NCI-H460 (cell line): ENCODE measurements at places on chromosomes 13 and 19. TPM values are rescaled to one million over a fixed set of nuclear protein-coding genes. Genes with fewer than 3 reads are reported as not detected.

DNA sequence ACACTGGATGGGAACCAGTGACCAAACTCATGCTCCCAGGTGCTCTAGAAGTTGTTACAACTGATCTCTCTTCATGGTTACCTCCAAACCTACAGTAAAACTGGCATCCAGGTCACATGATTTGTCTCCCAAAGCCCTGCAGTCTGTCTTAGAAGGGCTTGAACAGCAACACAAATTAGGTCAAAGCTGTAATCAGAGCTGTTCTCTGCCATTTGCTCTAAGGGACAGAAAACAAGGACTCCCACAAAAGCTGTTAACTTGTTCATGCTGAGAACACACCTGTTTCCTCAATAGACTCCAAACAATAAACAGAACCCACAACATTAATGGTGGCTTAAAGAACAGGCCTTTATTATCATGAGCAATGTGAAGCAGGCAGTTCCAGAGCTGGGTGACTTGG lies 8.0 kb downstream of the ZNF671 start:
- DNase-seq, result no peak

GRCh38 chr13:58056426-58056825 lies 424.9 kb downstream of the PCDH17 start:
- DNase-seq, result no peak

DNA sequence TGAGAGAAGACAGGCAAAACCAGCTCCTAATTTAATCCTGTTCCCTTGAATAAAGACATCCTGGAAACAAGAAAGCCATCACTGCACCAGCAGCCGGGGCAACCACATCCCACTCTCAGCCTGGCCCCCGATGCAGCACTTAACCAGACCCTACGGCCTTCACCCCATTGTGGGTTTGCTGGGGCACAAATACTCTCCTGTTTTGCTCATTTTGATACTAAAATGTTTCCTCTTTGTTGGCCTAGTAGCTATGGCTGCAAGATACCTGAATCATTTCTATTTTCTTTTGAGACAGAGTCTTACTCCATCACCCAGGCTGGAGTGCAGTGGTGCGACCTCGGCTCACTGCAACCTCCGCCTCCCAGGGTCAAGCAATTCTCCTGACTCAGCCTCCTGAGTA lies 28.4 kb downstream of the ANKRD27 start:
- DNase-seq, result no peak

The SOX21 gene
- total RNA-seq, result 0.09 TPM in 1 of 2 replicates, not detected in the other

The PSG2 gene
- not detected in 2 replicates for total RNA-seq

DNA sequence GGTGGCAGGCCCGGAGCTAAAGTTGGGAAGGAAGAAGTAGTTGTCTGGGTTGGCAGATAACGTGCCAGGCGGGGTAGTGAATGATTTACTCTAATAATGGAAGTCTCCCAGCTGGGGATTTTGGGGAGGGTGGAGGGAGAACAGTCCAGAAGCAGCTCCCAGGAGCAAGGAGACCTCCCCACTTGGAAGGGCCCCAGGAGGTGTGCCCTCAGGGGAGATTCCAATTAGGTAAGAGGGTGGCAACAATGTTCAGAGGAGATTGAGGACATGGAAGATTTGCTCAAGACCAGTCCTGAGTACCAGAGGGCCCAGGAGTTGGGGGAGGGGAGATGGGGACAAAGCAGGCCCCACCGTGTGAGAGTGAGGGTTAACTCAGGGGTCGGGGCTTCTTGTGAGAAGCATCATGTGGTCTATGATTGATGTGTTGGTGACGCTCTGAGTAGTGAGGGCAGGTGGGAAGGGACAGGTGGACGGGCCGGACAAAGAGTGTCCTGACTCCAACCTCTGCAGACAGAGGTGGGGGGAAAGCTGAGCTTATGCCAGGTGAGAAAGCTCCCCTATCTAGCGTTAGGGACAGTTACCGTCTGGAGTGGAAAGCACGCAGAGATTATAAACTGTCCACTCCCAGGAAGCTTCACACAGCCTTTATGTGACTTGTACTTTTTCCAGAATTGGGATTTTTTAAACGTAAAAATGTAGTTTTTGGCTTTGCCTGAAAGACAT lies 3.5 kb downstream of the SPINT2 start:
- DNase-seq, result no peak

The CPT1C gene
- total RNA-seq, result 1.7 and 2.2 TPM in 2 replicates

The ZNF433 gene
- not detected in 2 replicates for total RNA-seq

DNA sequence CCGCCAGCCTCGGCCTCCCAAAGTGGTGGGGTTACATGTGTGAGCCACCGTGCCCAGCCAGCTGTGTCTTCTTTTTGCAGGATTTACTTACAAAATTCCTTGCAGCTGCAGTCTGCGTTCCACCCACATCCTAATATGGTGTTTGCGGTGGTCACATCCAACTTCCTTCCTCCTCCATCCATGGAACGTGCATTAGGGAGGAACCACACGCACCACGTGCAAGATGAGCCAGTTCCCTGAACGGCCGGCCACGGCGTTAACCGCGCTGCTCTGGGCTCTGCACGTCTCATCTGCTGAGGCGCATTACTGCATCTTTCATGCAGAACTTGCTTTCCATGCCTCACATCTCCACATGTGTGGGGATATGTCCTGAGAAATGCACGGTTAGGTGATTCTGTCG lies 13.0 kb upstream of the SIGLEC11 start:
- no peak for DNase-seq

GRCh38 chr19:13146763-13147563 lies 3.2 kb downstream of the STX10 start:
- DNase-seq, result no peak

- no peak for DNase-seq
These were observed 100.4 kb downstream of the GPR12 start for GRCh38 chr13:26660185-26660584.

- DNase-seq, result no peak
These were observed 17.1 kb downstream of the SIAH3 start for GRCh38 chr13:45834411-45834994.

The BST2 gene
- 0.52 TPM in 1 of 2 replicates, not detected in the other for total RNA-seq

- DNase-seq, result peak; percentile 82
These were observed at the start of gene U2AF2 for GRCh38 chr19:55654868-55655647. Gene U2AF2, plus strand, starts transcription at chr19:55655035. Its CDS starts 70 bp downstream, at chr19:55655105.

GRCh38 chr13:63853816-63854215 lies 2438.2 kb upstream of the PCDH20 start:
- no peak for DNase-seq

- DNase-seq, result no peak
These were observed 364.6 kb upstream of the SPRY2 start for GRCh38 chr13:80705371-80706163.

DNA sequence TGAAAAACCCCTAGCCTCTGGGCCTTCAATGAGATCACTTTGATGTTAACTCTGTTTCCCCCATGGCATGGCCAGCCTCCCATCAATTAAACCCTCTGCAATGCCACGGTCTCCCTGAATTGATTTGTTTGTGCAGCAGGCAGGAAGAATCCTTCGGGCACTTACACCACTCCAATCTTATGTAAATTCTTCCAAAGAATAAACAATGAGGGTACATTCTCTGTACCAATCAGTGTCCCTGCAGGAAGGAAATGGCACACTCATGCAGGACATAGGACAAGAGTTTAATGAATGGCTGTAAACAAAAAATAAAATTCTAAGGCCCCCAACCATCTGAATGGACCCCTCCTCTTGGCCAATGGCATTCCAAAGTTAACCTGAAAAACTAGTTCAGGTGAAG lies 22.2 kb downstream of the SCGB2B2 start:
- DNase-seq, result no peak

- DNase-seq, result no peak
These were observed 3.7 kb upstream of the RASL11A start for GRCh38 chr13:27266917-27267316.

The PTH2 gene
- not detected in 2 replicates for total RNA-seq
